Vagina (tissue), 2 donors: ENCODE measurements at places on chromosomes 6 and 20.

- no peak for DNase-seq
Observed at GRCh38 chr6:167428664-167429333, 103.9 kb downstream of the TTLL2 start.

- peak; percentile 40 for DNase-seq
Observed at GRCh38 chr6:24520929-24521546, 26.3 kb downstream of the ALDH5A1 start.

- no peak for DNase-seq
Observed at GRCh38 chr6:143564484-143565017, 53.0 kb upstream of the FUCA2 start.

DNA sequence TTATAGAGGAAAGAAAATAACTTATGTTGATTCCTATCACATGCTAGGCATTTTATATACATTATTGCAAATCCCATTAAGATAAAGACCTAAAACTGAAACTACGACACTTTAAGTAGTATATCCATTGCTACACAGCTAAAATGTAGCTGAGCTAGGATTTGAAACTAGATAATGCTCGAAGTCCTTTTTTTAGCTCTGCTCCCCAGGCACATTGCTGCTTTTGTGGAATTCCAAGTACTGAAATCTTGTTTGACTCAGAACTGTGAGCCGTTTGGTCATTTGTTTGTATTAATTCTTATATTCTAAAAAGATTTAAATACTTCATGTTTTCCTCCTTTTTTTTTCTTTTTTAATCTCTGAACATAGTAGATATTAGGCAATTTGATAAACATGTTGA is 644.8 kb downstream of the HACE1 start:
- no peak for DNase-seq

GRCh38 chr20:48975955-48976354 is 54.4 kb downstream of the ARFGEF2 start:
- DNase-seq, result no peak

GRCh38 chr6:44671333-44671732 is 283.8 kb downstream of the CDC5L start:
- DNase-seq, result peak; percentile 58

GRCh38 chr6:12331474-12331873 is 41.3 kb downstream of the EDN1 start:
- peak; percentile 16 for DNase-seq

DNA sequence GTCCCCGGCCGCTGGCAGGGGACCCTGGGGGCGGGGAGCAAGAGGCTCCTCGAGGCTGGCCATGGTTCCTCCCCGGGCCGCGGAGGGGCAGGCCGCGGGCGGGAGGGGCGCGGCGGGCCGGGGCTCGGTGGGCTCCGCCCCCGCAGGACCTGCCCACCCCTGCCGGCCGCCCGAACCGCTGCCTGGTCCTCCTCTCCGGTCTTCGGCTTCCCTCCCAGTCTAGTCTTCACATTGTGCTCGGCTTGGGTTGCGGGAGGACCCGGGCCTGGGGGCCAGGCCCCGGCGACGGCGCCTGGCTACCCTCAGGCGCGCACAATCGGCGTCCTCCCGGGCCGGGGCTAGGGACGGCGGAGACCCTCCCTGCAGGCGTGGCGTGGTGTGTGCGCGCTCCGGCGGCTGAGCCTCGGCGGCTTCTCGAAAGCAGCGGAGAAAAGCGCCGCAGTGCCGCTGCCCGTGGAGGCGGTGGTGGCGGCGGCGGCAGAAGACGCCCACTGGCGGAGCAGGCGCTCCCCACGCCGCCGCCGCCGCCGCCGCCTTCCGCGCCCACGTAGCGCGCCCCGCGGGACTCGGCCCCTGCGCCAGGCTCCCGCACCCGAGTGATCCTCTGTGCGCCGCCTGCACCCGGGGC is at the start of gene PDE10A:
TSS of gene PDE10A (minus strand) at position 493 of the 628 bp plus-strand sequence. CDS start at position 63, 430 bp downstream.
- DNase-seq, result no peak

GRCh38 chr6:3165631-3166534 is 8.5 kb upstream of the TUBB2A start:
- DNase-seq, result no peak

DNA sequence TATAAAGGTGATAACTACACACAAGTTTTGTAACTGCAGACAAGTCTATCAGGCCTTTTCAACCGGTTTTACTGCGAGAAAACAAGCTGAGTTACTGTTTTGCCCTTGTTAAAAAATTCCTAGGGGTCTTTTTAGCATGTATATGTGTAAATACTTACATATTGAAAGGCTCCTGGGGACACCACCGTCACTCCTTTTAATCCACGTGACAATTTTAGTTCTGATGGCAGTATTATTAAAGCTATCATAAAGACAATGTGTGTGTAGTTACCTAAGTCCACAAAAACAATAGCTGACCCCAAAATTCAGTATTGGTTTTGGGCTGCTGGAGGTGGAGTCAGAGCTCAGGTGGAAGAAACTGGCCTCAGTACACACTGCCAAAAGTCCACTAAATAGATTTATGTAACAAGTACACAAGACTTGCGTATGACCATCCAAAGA is 41.3 kb upstream of the HFE start:
- no peak for DNase-seq

DNA sequence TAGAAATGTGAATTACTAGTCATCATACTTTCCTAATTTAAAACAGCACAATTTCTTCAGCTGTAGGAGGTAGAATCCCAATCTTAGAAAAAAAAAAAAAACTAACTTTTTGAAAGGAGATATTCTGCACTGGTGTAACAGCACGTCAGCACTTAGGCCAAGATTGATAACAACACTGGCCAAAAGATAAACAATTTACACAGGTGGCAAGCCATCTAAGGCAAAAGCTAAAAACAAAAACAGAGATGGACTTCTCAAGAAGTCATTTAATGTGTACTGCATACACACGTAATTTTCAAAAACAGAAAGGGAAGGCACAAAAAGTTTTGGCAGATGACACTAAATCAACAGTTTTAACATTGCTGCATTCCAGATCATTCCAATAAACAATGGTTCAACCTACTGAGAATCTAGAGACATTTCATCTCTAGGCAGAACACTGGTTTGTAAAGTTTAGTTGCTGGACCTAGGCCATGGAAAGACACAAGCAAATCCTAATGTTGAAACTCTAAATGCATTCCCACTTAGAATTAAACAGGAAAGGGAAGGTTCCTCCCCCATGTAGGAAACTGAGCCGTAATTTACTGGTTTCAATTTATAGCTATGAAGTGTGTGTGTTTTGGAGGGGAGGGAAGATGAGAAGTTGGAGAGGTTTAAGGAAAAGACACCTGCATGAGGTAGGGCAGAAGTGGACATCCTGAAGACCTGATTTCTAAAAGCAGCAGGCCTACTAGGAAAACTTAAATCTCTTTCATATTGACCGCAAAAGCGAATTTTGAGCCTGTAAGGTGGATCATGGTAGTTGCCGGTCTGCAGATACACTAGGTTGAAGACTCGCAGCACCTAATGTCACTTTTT is 1.3 kb downstream of the GCLC start:
- DNase-seq, result no peak

- peak; percentile 72 for DNase-seq
Observed at GRCh38 chr20:2705931-2706645, 13.5 kb downstream of the EBF4 start.

- no peak for DNase-seq
Observed at GRCh38 chr6:165184192-165184979, 125.0 kb downstream of the C6orf118 start.

DNA sequence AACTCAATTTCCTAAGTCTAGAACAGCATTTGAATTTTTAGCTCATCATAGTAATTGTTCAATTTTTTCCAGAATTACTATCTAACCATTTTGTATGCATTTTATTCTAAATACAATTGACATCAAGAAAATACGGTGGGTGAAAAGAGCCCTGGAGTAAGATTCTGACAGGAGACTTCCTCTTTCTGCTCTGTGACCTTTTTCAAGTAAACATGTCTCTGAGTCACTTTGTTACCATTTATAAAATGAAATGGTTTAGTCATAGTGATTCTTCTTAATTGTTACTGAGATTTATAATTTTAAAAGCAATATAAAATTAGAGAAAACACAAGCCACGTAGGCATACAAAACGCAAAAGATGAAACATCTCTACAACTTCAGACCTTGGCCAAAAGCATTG is 80.2 kb downstream of the PLCB1 start:
- no peak for DNase-seq

DNA sequence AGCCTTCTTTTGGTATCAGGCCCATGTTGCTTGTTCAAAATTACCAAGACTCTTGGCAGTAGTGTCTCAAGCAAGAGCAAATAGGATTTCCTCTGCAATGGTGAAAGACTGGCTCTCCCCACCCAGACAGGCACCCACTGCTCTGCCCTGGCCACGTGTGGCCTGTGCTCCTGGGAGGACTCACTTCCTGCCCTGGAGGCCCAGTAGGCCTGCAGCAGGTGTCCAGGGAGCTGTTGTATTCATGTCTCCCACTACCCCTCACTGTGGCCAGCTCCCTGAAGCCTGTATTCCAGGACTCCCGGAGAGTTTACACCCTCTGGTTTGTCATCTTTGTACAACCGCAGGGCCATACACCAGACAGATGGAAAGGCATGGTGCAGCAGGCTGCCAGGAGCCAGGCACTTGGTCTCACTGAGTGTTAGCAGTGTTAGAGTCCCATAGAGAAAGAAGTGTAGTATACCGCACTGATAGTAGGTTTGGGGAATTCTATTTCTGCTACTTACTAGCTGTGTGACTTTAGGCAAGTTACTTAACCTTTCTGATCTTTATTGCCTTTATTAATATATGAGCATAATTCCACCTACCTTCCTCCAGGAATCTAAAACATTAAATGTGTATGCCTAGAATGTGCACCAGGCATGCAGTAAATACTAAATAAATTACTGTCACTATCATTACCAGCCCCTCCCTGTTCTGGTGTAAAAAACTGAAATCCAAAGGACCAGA is 159.7 kb downstream of the TMEM242 start:
- no peak for DNase-seq

GRCh38 chr6:6605873-6606272 is 17.4 kb downstream of the LY86 start:
- no peak for DNase-seq

DNA sequence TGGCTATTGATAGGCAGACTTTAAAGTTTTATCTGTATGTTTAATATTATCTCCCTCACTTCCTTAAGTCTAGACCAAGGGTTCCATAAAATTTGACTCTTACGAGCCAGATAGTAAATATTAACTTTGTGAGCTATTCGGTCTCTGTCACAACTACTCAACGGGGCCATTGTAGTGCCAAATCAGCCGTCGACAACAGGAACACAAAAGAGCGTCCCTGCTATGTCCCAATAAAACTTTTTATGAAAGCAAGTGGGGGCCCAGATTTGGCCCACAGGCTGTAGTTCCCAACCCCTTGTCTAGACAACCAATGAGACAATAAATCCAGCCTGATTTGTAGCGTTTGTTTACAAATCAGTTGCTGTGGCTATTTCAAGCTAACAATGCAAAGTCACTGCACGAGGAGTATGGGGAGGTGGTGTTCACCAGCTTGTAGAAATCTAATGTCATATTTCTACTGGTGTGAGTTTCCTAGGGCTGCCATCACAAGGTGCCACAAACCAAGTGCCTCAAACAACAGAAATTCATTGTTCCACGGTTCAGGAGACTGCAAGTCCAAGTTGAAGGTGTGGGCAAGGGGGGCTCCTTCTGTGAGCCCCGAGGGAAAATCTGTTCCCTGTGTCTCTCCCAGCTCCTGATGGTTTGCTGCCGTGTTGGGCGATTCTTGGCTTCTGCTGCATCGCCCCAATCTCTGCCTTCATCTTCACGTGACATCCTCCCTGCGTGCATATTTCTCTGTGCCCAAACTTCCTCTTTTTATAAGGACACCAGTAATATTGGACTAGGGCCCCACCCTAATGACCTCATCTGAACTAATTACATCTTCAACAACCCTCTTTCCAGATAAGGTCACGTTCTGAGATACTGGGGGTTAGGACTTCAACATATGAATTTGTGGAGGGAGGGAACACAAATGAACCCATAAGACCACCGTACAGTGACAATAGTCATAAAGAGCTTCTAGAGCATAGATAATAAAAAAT is 356.0 kb upstream of the JARID2 start:
- DNase-seq, result no peak

DNA sequence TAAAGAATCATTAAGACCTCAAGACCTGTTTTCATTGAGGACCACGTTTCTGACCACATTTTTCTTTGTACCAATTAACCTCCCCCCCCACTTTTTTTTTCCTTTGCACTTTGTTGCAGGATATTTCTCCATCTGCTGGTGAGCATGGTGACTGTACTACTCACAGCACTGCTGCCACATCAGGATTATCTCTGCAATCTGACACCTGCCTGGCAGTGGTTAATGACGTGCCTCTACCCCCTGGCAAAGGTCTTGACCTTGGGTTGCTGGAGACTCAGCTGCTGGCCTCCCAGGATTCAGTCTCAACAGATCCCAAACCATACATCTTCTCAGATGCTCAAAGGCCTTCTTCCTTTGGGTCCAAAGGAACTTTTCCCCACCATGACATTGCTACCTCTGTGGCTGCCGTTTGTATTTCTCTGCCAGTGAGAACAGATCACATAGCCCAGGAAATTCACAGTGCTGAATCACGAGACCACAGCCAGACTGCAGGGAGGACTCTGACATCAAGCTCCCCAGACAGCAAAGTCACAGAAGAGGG is 46.6 kb upstream of the EDN3 start:
- no peak for DNase-seq

DNA sequence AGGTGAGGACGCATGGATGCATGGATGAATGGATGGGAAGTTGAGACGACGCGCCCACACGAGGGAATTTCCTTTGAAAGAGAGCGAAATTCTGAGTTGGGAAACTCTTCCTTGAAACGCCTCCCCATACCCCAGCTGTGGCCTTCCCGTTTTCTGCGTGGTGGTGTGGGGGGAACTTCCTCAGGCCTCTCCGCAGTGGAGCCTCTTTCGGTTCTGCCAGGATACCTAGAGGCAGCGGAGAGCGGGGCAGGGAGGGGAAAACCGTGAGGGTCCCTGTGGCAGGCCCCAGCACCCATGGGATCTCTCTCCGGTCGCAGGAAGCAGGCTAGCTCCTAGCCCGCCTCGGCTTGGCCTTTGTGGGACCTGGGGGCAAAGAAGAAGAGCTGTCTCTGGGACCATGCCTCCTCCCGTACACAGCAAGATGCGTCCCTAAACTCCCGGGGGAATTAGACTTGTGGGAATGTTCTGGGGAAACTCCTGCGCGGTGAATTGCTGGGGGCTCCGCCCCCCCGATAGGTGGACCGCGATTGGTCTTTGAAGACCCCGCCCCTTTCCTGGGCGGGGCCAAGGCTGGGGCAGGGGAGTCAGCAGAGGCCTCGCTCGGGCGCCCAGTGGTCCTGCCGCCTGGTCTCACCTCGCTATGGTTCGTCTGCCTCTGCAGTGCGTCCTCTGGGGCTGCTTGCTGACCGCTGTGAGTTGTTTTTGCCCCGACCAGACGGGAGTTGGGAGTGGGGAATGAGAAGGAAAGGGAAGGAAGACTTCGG is at the start of gene CD40:
TSS of gene CD40 (plus strand) at position 611 of the 764 bp plus-strand sequence. CDS start at position 641, 30 bp downstream.
- no peak for DNase-seq
